MG63 (cell line): ENCODE measurements at places on chromosomes 6 and 20.

- peak; percentile 4 for DNase-seq
Measured at GRCh38 chr6:93581371-93581770, 162.0 kb upstream of the EPHA7 start.

- DNase-seq = no peak
Measured at GRCh38 chr6:37538107-37538506, 38.4 kb upstream of the CCDC167 start.

GRCh38 chr6:25899123-25899522 is 25.1 kb upstream of the SLC17A3 start:
- no peak for DNase-seq

GRCh38 chr6:110731898-110732297 is 83.4 kb downstream of the CDK19 start:
- DNase-seq = no peak

GRCh38 chr6:343960-344815 is 47.4 kb upstream of the IRF4 start:
- no peak for DNase-seq

DNA sequence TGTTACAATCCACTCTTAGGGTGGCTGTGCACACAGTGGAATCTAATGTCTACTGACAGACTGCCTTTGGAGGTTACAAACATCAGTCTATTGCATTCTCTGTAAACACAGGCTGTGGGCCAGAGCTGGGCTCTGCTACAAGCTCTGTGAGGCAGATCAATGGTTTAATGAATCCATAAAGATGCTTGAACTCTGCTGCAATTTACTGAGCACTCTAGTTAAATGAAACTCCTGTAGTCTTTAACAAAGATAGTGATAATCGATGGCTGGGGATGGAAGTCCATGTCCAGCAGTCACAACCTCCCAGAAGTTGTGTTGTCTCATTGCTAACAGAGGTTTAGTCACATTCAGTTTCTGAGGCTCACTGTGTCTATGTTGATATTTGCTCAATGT is 50.5 kb downstream of the SOBP start:
- DNase-seq = no peak

DNA sequence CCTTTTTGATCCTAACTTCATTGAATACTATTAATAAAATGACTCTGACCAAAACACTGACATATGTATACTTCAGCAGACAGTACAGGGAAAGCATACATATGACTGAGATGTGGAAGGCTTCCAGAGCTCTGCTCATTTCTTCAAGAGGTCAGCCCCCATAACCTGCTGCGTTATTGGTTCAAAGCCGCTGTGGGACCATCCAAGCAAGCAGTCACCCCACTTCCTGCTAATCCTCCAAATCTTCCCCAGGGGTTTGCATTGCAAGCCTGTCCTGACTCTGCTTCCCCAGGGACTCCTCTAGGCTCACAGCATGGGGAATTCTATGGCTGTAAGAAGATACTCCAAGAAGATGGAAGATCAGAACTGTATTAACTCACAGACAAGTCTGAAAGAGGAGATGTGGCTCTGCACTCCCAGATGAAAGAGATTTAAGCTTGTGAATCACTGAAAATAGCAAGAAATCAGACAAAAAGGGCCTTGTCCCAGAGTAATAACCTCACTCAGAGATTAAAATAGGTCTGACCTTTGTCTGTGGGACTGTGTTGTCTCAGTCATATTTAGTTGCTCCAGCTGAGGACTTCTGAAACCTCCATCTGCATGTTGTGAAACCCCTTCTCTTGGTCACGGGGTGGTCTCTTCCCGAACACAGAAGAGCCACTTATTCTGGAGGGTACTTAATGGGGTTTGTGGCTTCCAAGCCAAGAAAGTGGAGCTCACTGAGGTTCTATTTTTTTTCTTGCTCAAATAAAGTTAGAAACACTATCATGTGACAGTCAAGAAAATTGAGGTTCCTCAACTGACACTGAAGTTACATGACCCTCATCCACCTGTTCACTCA is 101.5 kb upstream of the MARCKS start:
- DNase-seq = no peak

DNA sequence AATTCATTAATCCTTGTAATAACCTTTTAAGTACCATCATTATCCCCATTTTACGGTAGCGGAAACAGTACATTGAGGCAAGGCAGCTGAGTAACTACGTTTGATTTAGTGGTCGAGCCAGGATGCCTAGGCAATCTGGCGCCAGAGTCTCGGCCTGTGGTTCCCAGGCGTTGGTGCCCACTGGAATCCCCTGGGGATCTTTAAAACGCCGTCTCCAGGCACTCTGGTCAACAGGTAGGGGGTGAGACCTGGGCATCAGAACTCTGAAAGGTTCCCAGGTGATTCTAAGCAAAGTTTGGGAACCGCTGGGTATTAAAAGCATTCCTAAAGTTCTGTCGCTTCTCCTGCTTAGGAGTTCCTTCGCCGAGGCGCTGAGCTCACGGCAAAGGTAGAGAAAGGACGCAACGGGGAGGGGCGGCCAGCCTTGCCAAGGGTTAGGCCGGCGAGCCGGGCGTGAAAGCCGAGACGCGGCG is 939 bp downstream of the DTNBP1 start:
- no peak for DNase-seq
